SK-N-SH (cell line): ENCODE measurements at places on chromosomes 4 and X. TPM values are rescaled to one million over a fixed set of nuclear protein-coding genes. Genes with fewer than 3 reads are reported as not detected.
A peak's percentile ranks its signal among the peaks of the same experiment; 100 is the strongest.

The PAGE2 gene
- 4.2 and 4.7 TPM in 2 replicates for polyA plus RNA-seq

The CT45A10 gene
- not detected in 2 replicates for polyA plus RNA-seq

The MAGEA4 gene
- 0.10 and 0.19 TPM in 2 replicates for polyA plus RNA-seq

The CNGA1 gene
- polyA plus RNA-seq: 0.23 and 0.45 TPM in 2 replicates

The ZCCHC4 gene
- 4.8 and 7.5 TPM in 2 replicates for polyA plus RNA-seq

The PHKA1 gene
- polyA plus RNA-seq: 4.8 and 6.2 TPM in 2 replicates

The BEND4 gene
- 0.02 and 0.03 TPM in 2 replicates for polyA plus RNA-seq

The RHOH gene
- polyA plus RNA-seq: not detected in 2 replicates

DNA sequence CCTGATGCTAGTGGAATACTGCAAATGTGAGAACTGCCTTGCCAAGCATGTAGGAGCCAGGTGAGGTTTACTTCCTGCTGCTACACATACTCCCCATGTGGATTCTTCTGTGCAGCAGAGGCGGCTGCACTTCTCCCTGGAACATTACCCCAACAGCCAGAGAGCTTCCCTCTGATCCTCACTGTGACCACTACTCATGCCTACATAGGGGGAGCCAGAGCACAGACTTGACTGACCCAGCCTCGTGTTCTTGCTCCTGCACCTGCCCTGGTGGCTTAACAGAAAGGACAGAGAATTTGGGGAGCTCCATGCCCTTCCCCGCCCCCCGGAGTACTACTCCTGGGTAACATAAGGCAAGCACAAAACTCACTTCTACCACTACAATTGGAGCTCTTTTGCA lies 38.4 kb downstream of the UGT2A2 start:
- no peaks in the 10 kb centered on the region for H3K4me1 ChIP-seq
- H3K27ac ChIP-seq: no peak overlapping the region
- DNase-seq: no peak
- H3K4me3 ChIP-seq: no peak overlapping the region
- H3K36me3 ChIP-seq: no peaks in the 10 kb centered on the region

DNA sequence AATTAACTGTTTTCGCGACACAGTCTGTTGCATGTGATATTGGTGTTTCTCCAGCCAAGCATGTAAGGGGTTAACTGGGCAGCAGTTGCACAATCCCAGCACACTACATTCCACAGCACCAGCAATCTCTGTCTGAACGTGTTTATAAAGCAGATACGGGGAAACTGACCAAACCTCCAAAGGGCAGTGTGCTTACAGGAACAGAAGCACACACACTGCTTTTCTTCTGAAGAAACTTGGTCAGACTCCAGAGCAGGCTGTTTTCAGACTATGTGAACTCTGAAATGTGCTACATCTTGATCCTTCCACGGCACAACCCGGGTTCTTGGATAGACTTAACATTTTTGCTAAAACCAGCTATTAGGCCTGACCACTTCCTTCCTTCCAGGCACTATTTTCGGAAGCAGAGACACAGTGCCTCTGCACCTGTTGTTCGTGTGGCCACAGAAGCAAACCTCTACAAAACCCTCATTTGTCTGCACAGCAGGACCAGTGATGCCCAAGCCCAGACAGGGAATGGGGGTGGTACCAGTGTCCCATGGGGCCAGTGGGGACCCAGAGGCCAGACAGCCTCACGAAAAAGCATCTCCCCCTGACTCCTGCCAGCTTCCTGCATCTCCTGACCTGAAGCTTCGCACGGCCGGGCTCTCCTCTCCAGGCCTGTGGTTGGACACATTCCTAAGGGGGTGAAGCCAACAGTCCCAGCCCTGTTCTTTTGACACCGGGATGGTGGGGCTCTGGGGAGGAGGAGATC lies 90.1 kb downstream of the IRF2 start:
- H3K27me3 ChIP-seq: no peaks in the 10 kb centered on the region
- peaks cover 12% of the 10 kb centered on the region for H3K4me1 ChIP-seq
- DNase-seq: no peak
- peak overlapping the region; percentile 56 for H3K4me3 ChIP-seq
- peak overlapping the region; percentile 77 for H3K27ac ChIP-seq
- H3K36me3 ChIP-seq: peaks cover 15% of the 10 kb centered on the region

DNA sequence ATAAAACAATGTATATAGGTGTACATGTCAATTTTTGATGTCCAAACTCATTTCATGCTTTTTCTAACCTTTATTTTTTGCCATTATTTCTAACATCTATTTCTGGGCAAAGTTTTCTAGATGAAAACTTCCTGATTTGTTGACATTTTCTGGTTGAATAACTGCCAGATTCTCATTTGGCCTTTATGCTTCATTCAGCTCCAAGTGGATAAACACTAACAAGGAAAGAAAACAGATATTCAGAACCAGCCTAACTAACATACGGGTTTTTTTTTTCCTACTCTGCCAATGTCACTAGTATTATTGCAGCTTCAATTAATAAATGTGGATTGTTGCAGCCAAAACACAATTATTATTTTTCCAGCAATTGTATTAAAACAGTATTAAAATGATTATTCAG lies 50.9 kb upstream of the RAP1GDS1 start:
- DNase-seq: no peak
- no peak overlapping the region for H3K27ac ChIP-seq
- H3K4me1 ChIP-seq: no peaks in the 10 kb centered on the region
- H3K27me3 ChIP-seq: no peaks in the 10 kb centered on the region
- H3K36me3 ChIP-seq: no peaks in the 10 kb centered on the region

DNA sequence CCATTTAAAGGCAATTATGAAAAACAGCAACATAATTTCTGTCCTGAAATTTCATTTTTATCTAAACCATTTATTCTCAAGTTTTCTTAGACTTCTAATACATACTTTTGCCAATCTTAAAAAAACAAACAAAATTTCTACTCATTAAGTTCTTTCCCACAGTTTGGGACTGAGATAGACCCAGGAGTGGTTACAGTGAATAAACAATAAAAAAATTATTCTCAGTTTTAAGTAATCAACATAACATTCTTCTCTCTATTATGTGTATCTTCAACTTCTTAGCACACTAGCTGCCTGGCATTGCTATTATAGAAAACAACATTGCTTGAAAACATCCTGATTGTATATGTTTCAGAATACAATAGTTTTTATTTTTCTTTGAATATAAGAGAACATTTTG lies 532.8 kb downstream of the IL15 start:
- H3K36me3 ChIP-seq: no peaks in the 10 kb centered on the region
- H3K27me3 ChIP-seq: no peaks in the 10 kb centered on the region
- H3K4me3 ChIP-seq: no peak overlapping the region
- H3K27ac ChIP-seq: no peak overlapping the region
- H3K4me1 ChIP-seq: no peaks in the 10 kb centered on the region

DNA sequence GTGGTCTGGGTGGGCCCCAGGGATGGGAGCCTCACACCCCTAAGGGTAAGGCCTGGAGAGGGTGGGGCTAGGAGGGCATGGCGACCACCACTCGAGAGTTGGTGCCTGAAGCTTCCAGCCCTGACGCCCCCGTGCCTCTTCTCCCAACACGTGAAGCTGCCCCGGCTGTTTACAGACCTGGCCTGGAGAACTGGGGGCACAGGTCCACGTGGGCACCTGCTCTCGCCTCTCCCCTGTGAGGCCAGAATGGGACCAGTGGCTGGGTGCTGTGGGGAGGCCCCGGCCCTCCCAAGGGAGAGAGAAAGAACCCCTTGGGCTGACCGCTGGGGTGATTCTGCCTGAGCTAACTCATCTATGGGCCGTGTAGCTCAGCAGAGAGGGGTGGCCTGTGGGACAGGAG lies 15.5 kb downstream of the NAT8L start:
- H3K4me3 ChIP-seq: no peak overlapping the region

GRCh38 chrX:108541286-108541685 lies 101.6 kb downstream of the COL4A5 start:
- no peaks in the 10 kb centered on the region for H3K27me3 ChIP-seq
- no peaks in the 10 kb centered on the region for H3K36me3 ChIP-seq
- no peak for DNase-seq
- H3K27ac ChIP-seq: no peak overlapping the region

DNA sequence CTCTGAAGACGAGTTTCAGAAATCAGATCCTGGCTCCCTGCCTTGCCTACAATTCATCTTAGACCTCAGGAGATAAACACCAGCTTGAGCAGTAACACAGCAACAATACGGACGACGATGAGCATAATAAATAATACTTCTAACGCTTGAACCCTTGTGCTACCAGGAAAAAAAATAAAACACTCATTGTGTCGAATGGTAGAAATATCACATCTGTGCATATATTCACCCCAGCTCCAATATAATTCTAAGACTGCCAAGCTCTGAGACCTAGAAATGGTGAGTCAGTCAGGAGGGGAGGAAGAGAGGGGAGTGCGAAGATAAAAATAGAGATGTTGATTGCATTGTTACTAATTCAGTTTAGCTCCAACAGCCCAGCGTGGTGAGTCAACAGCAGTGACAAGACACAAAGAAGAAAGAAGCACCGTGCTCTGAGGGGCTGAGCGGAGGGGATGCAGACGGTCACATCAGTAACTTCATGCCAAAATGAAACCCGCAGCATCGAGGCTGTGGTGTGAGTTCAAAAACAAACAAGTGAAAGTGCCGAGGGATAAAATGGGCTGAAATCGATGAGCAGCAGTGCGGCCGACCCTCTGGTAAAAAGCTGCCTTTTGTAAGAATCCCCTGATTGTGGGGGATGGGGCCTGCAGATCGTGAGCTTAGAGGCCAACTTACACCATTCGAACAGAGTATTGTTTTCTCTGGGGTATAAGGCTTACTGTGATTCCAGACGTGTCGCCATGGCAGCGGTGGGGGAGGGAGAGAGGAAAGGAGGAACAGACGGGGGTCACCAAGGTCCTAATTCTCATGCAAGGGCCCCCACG lies 150.4 kb downstream of the MGST2 start:
- H3K27me3 ChIP-seq: no peaks in the 10 kb centered on the region
- H3K27ac ChIP-seq: peak overlapping the region; percentile 89
- peaks cover 30% of the 10 kb centered on the region for H3K4me1 ChIP-seq
- peak overlapping the region; percentile 58 for H3K4me3 ChIP-seq

DNA sequence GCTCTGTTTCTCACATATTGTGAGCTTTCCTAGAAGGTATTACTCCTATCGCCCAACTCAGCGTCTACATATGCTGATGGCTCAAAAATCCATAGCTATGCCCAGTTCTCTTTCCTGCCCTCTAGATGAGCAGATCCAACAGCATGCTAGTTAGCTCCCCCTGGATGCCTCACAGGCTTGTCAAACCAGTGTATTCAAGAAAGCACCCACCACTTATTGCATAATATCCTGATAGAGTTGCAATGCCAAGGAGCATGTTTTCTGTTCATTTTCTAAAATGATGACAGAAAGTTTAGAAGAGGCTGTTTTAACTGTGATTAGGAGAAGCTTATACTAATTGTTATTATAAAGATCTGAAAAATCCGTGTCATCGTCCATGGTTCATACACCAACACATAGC lies 1.9 kb upstream of the PACRGL start:
- no peaks in the 10 kb centered on the region for H3K27me3 ChIP-seq
- no peak overlapping the region for H3K27ac ChIP-seq
- DNase-seq: no peak
- no peak overlapping the region for H3K4me3 ChIP-seq

- no peaks in the 10 kb centered on the region for H3K36me3 ChIP-seq
- H3K4me1 ChIP-seq: no peaks in the 10 kb centered on the region; the same call in 1 of the 2 replicates
- H3K27ac ChIP-seq: no peak overlapping the region
Observed at GRCh38 chr4:150329373-150329772, 251.1 kb downstream of the DCLK2 start.

- no peaks in the 10 kb centered on the region for H3K4me1 ChIP-seq
- peaks cover 3% of the 10 kb centered on the region for H3K36me3 ChIP-seq
Observed at GRCh38 chrX:48600226-48600625, 2.9 kb downstream of the WDR13 start.

DNA sequence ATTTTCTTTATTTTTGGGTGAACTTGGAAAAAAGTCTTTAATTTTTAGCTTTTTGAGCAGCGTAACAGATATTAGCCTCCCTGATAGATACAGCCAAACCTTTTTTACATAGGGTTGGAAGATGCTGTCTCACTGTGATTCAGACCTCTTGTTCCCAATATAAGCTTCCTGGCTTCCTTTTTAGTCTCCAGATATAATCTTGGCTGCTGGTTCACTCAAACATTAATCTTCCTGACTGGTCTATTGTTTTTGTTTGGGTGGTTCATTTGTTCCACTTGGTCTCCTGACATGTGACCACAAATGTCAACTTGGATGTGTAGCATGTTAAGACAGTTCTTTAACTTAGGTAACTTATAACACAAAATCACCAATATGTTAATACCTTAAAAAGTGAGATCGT lies 23.0 kb downstream of the RPA4 start:
- no peaks in the 10 kb centered on the region; the same call in 1 of the 2 replicates for H3K4me1 ChIP-seq
- DNase-seq: no peak
- H3K27ac ChIP-seq: peak overlapping the region; percentile 51
- H3K36me3 ChIP-seq: no peaks in the 10 kb centered on the region
- no peaks in the 10 kb centered on the region for H3K27me3 ChIP-seq
- H3K4me3 ChIP-seq: no peak overlapping the region
